CD4-positive, alpha-beta memory T cell (primary cell): ENCODE measurements at places on chromosomes 5 and 9.
A peak's percentile ranks its signal among the peaks of the same experiment; 100 is the strongest.

GRCh38 chr5:124627815-124628595, 118.4 kb downstream of the ZNF608 start:
- no peak for DNase-seq

- no peak for DNase-seq
These were observed 204.1 kb upstream of the EFNA5 start for GRCh38 chr5:107874795-107875194.

- no peak for DNase-seq
These were observed 9.7 kb downstream of the MRPL36 start for GRCh38 chr5:1789834-1790471.

GRCh38 chr5:143284002-143284401, 119.5 kb downstream of the NR3C1 start:
- no peak for DNase-seq

DNA sequence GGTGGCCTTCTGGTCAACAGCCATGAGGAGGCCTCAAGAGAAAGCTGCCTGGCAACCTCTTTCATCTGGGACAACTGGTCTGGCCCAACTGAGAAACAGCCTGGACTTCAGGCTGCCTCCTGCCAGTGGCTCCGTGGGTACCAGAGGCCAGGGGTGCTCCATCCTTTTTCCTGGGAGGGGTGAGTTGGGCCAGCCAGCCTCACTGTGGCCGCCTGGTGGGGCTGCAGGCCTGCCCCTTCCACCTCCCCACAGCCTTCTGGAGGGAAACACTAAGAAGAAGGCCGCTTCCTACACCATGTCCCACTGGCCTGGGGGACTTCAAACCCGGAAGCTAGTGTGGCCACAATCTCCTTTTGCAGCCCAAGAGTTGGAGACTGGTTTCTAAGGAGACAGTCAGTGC, 13.8 kb upstream of the NKD2 start:
- no peak for DNase-seq

DNA sequence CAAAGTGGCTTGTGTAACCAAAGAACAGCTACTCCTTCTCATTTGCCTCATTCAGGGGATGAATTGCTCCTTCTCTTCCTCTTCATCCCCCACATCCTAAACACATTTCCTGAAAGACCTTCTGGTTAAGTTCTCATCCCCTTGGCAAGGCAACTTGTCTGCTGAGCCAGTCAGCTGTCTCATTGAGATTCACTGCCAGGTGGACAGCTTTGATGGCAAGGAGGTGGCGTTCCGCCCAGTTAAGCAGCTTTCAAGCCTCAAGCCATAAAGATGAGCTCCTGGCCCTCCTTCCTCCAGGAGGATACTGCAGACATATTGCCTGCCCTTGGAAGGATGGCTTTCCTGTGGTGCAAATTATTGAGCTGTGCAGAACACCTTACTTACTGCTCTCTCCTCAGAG, 448.6 kb upstream of the MPDZ start:
- DNase-seq = no peak

- DNase-seq = no peak
These were observed 183.5 kb upstream of the GDNF start for GRCh38 chr5:38023371-38023770.

- DNase-seq = no peak
These were observed 9.1 kb downstream of the BRD3 start for GRCh38 chr9:134058716-134059115.

DNA sequence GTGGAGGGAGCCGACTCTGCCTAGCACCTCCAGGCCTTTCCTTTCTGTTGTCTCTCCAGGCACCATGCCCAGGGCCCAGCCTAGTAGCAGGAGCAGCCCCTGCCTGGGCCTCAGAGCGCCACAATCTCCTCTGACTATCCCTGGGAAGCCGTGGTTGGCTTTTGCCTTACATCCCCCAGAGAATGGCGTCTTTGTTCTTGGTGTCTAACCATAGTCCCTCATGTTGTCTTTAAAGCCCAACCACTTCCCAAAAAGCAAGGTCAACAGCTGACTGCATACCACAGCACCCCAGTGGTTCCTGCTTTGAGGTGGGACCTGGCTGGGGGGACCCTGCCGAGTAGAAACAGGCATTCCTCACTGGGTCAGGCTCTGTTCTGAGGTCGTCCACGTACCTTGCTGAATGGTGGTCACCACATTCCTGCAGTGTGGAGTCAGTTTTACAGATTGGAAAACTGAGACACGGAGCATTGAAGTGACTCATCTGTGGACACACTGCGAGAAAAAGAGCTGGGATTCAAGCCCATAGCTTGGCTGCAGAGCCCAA, 13.7 kb upstream of the CERCAM start:
- no peak for DNase-seq

- DNase-seq = no peak
These were observed 47.7 kb downstream of the ATG10 start for GRCh38 chr5:82019342-82020138.

DNA sequence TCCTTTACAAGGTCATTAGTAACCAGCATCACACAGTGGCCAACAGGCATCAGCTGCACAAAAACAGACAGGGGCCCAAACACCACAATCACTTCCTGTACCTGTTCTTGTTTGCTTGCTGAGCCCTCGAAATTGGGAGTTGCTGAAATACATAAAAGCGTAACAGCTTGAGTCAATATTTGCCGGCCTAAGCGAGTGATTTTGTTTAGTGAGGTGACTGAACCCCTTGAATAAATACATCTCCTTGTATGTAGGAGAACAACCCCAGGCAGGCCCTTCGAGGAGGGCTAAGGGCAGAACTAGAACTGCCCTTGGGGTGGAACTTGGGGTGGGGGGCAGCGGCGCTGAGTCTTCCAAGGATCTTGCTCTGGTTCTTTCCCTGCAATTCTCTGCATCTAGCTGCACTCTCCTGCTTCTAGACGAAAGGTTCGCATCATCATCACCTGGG, 502.5 kb downstream of the RASEF start:
- DNase-seq = no peak

- DNase-seq = no peak
These were observed 188.8 kb downstream of the COMMD10 start for GRCh38 chr5:116273448-116274242.

DNA sequence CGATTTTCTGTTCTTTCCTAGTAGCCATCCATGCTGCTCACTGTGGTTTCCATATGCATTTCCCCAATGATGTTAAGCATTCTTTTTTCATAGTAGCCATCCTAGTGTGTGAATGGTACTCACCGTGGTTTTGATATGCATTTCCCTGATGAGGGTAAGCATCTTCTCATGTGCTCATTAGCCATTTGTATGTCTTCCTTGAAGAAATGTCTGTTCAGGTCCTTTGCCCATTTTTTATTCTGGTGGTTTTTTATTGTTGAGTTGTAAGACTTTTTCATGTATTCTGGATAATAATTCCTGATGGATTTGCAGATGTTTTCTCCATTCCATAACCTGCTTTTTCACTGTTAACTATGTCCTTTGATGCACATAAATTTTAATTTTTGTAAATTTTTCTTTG, 108.0 kb downstream of the EHMT1 start:
- DNase-seq = no peak

DNA sequence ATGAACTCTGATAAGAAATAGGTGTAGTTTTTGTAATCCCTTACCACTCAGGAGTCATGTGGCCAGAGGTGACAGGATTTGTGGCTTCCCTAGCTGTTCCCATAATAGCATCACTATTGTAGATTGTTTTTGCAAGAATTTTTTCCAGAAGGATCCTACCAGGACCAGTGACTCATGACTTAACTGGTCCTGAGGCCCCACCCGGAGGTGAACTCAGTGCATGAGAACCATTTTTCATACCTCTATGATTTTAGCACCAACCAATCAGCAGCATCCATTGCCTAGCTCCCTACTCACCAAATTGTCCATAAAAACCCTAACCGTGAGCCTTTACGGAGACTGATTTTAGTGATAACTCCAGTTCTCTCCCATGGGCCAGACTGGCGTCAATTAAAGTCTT, 484.8 kb downstream of the PSAT1 start:
- DNase-seq = no peak

GRCh38 chr5:1551426-1552301, 27.9 kb upstream of the LPCAT1 start:
- DNase-seq = no peak

- DNase-seq = peak; percentile 66
These were observed 7.6 kb downstream of the TTC39B start for GRCh38 chr9:15299374-15299939.

DNA sequence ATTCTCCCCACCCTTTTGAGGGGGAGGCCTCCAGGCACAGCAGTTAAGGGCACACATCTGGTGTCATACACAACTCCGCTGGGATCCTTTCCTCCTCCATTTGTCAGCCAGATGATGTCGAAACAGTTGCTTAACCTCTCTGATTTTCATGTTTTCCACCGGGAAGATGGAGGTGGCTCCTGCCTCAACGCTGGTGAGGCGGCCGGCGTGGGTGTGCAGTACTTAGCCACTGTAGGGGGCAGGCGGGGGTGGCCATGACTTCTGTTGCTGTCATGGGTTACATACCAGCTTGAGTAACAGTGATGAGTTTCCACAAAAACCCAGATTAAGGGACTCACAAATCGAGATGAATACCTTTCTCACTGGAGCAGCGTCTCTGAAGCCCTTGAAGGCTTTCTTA, 63.1 kb upstream of the EPB41L4B start:
- no peak for DNase-seq

GRCh38 chr9:68416936-68417564, 60.6 kb downstream of the PGM5 start:
- no peak for DNase-seq

- no peak for DNase-seq
These were observed 294.6 kb downstream of the ZNF608 start for GRCh38 chr5:124451721-124452383.

DNA sequence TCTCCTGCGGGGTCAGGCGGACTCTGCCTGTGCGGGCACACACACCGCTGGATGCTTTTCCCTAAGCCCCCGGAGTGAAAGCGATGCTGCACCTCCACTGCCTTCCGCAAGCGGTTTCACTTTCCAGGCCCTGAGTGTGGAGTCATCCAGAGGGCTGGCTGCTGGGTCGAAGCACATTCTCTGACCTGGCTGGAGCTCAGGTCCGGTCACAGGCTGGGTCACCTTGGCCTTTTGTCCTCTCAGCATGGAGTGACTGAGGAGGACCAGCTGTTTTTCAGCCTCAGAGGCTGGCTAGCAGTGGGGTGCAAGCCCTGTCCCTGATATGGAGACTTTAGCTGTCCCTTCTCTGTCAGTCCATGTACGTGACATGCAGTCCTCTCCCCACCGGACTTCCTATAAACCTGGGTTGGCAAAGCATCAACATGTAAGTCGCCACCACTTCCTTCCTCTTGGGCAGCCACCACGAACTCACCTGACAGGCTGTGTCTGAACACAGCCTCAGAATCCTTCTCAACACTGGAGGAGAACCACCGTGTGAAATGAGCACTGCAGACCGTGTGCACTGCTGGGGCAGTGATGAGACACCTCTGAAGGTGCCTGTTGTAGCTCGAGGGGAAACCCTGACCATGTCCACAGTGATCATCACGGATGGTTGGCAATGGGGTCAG, 51.3 kb downstream of the GADD45G start:
- no peak for DNase-seq

- no peak for DNase-seq
These were observed 85.4 kb downstream of the HSD17B4 start for GRCh38 chr5:119537704-119538103.

DNA sequence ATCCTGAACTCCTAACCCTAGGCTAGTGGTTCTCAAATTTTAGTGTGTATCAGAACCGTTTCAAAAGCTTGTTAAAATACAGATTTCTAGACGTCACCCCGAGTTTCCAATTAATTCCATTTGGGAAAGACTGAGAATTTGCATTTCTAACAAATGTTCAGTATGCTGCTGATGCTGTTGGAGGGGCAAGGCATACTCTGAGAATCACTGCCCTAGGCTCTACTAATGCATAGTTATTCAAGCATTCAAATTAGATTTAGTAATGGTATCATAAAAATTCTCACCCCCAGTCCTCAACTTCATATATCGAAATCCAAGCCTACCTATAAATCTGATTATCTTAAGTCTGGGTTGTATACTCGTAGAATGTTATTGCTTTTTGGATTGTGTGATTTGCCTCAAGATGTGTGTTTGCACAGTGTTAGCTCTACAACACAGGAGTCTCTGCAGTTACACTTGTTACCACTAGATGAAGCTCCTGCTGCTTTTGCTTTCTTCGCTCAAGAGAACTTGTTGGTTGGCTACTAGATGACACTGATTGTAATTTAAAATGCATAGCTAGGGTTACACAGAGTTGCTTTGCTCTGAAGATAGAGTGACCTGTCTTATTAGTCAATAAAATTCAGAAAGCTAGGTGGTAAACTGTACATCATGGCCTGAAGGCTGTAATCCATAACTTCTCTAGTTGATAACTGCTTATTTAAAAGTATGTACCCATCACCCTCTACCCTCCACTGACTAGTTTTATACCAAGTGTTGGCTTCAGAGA, 7.5 kb upstream of the ERAP2 start:
- DNase-seq = peak; percentile 66

- DNase-seq = no peak
These were observed 825.9 kb upstream of the GRAMD2B start for GRCh38 chr5:125597338-125597737.

GRCh38 chr9:136860933-136861873, 4.9 kb downstream of the EDF1 start:
- no peak for DNase-seq

DNA sequence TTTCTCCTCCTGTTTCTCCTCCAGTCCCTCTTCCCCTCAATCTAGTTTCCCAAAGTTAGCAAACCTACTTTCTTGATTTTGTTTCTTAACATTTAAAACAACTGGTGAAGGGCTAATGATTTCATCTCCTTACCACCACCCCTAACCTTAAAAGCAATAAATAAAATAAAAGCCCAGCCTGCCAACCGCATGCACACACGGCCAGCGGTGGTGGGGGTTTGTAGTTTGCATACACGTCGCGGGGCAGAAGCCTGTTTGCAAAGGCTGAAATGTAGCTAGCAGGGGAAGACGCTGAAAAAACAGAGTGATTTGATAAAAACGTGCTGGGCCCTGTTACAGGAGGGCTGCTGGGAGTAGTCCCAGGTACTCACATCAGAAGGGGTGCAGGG, 1.9 kb upstream of the DMRT2 start:
- DNase-seq = no peak

DNA sequence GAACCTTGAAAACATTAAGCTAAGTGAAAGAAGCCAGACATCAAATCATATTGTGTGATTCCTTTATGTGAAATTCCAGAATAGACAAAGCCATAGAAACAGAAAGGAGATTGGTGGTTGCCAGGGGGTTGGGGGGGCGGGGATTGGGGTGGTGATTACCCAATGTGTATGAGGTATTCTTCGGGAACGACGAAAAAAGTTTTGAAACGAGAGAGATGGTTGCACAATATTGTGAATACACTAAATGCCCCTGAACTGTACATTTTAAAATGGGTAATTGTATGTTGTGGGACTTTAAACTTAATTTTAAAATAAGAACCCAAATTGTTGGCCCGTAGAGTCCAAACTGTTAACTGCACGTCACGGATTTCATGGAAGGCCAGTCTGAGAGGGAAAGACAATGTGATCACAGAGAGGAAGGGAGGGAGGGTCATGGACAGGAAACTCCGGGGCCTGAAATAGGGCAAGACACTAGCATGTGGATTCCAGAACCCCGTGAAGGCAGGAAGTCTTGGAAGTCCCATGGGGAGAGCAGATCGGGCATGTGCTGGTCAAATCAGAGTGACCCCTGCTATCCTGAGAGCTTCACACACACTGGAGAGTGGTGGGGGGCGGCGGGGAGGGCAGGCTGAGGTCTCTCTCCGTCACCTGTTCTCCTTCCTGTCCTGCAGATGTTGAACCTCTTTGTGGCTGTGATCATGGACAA, 218.4 kb downstream of the CACNA1B start:
- no peak for DNase-seq

- DNase-seq = no peak
These were observed 722.0 kb upstream of the ADAMTS16 start for GRCh38 chr5:4418084-4418483.
